T-cell (primary cell): ENCODE measurements at places on chromosomes 5 and 9. TPM values are rescaled to one million over a fixed set of nuclear protein-coding genes. Genes with fewer than 3 reads are reported as not detected.

DNA sequence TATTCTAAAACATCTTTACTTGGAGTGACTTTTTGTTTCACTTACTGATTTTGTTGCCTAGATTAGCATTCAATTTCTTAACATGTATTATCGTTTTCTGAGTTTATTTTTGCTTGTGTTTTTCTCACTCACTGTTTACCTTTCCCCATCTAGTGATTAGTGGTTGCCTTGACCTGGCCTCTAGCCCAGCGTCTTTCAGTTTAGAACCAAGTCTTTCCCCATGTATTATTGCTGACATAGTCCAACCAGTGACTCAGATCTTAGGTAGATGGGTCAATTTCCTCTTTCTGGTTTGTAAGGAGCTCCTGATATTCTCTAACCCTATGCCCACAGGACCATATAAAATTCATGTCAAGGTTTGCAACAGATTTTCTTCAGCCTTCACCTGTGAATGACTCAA is 135.5 kb downstream of the PRR16 start:
- no peaks in the 10 kb centered on the region for H3K4me1 ChIP-seq
- H3K27me3 ChIP-seq: no peaks in the 10 kb centered on the region
- no peak overlapping the region for H3K4me3 ChIP-seq
- no peak overlapping the region for H3K27ac ChIP-seq

GRCh38 chr5:31364881-31365636 is 166.8 kb downstream of the DROSHA start:
- no peaks in the 10 kb centered on the region for H3K36me3 ChIP-seq
- no peak overlapping the region for H3K4me3 ChIP-seq
- no peaks in the 10 kb centered on the region for H3K4me1 ChIP-seq

GRCh38 chr9:77944556-77945243 is 86.9 kb downstream of the GNAQ start:
- H3K27me3 ChIP-seq: no peaks in the 10 kb centered on the region
- H3K4me1 ChIP-seq: peaks cover 12% of the 10 kb centered on the region
- DNase-seq: peak; percentile 16
- H3K27ac ChIP-seq: no peak overlapping the region
- no peak overlapping the region for H3K4me3 ChIP-seq
- no peaks in the 10 kb centered on the region for H3K36me3 ChIP-seq

- H3K4me3 ChIP-seq: no peak overlapping the region
- no peaks in the 10 kb centered on the region for H3K4me1 ChIP-seq
- H3K27ac ChIP-seq: no peak overlapping the region
- no peaks in the 10 kb centered on the region for H3K27me3 ChIP-seq
Measured at GRCh38 chr9:70830618-70831017, 290.8 kb downstream of the TRPM3 start.

GRCh38 chr5:78182838-78183237 is 111.7 kb downstream of the AP3B1 start:
- H3K27me3 ChIP-seq: no peaks in the 10 kb centered on the region
- no peak overlapping the region for H3K4me3 ChIP-seq
- no peaks in the 10 kb centered on the region for H3K4me1 ChIP-seq
- DNase-seq: no peak

DNA sequence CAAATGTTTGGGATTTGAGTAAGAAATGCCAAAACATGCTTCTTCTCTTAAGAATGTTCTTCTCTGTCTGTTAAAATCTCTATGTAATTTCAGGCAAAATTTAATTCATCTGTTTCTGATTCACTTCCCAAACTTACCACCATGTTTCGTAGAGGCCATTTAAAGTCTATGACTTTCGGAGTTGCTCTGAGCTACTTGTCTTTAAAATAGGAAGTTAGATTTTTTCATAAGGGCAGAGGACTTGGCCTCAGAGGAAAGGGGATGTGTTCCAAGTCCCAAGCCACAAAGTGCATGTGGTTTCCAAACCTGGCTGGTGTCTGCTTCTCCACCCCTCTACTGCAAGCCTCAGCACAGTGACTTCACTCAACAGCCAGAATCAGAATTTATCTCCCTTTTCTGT is 111.3 kb upstream of the ADRA1B start:
- H3K27me3 ChIP-seq: peaks cover 2% of the 10 kb centered on the region
- H3K4me3 ChIP-seq: no peak overlapping the region
- no peak for DNase-seq
- no peaks in the 10 kb centered on the region for H3K4me1 ChIP-seq
- no peak overlapping the region for H3K27ac ChIP-seq

- H3K4me3 ChIP-seq: no peak overlapping the region
- H3K36me3 ChIP-seq: no peaks in the 10 kb centered on the region
- H3K4me1 ChIP-seq: peaks cover 4% of the 10 kb centered on the region
- no peaks in the 10 kb centered on the region for H3K27me3 ChIP-seq
Measured at GRCh38 chr9:36158122-36158521, 11.1 kb upstream of the CCIN start.

GRCh38 chr5:150836064-150836463 is 10.3 kb upstream of the IRGM start:
- H3K27ac ChIP-seq: no peak overlapping the region
- no peak overlapping the region for H3K4me3 ChIP-seq
- no peak for DNase-seq
- H3K4me1 ChIP-seq: no peaks in the 10 kb centered on the region

Gene SPAG8
- 2.8 TPM for total RNA-seq

Gene SLC46A2
- total RNA-seq: not detected

Gene NOL6
- total RNA-seq: 39.0 TPM

Gene PRSS3
- total RNA-seq: 1.4 TPM
